Activated CD8-positive, alpha-beta memory T cell treated with anti-CD3 and anti-CD28 coated beads, Interleukin-2, amount 50 U/mL, for 4 hours (primary cell): ENCODE measurements at places on chromosomes 11 and 22.
A peak's percentile ranks its signal among the peaks of the same experiment; 100 is the strongest.

DNA sequence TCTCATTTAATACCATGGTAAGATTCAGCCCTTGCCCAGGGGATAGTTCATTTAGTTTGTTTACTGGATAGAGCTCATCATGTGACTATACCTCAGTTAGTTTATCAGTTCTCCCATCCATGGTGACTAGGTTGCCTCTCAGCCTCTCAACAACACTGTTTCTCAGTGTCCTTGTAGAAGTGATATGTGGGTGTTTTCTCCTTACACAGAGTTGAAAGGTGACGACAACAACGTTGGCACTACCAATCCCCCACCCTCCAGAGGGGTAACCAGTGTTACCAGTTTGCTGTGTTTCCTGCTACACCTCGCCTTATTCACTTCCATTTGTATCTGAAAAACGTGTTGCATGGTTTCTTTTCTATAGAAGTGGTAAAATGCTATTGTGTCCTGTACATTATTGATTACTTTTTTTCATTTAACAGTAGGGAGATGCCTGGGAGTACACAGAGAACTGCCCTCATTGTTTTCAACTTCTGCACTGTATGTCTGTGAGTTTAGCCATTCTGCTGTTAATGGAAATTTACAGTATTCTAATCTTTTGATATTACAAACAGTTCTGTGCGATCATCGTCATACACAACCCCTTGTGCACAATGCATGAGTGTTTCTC is 11.6 kb downstream of the NEAT1 start:
- DNase-seq = peak; percentile 8

DNA sequence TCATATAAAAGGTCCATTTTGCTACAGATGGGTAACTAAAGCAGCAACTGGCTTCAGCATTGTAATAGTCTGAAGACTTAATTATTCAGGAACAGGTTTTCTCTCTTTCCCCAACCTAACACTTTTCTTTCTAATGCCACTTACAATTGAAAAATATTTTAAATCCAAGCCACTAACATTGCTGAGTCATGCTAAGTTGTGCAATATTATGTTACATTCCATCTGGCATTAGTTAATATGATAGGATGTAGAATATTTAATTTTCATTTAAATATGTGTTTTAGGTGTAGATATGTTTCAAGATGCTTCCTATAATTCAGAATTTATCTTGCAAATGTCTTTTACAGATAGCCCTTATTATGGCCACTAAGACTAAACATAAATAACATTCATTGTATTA is 98.6 kb downstream of the KIF18A start:
- no peak for DNase-seq

DNA sequence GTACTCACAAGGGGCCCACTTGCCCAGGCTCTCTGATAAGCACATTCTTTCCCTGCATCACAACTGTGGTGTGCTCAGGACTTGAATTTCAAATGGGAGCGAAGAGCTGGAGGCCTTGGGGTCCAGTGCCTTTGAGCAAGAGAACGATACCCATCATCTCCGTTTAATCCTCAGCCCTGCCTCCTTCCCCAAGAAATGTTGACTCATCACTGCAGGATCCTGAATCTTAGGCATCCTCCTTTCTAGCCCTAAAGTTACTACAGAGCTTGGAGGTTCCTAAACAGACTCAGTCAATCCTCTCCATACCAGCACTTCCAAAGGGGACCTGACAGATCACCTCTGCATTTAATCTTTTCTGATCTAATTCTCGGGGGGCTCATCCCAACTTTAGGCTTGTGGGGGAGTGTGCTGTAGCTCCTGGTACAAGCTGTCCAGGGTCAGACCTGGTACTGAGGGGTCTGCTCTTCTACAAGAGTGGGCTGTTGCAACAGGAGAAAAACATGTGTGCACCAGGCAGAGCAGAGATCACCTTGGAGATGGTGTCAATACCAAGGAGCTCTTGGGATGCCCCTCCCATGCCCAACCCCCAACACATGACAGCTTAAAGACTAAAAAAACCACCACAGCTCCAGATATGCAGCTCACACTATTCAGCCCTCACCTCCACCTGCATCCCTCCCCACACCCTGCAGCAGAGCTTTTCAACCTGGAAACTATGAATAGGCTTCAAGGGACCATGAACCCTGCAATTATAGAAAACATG is 3.9 kb upstream of the PRG2 start:
- DNase-seq = no peak

DNA sequence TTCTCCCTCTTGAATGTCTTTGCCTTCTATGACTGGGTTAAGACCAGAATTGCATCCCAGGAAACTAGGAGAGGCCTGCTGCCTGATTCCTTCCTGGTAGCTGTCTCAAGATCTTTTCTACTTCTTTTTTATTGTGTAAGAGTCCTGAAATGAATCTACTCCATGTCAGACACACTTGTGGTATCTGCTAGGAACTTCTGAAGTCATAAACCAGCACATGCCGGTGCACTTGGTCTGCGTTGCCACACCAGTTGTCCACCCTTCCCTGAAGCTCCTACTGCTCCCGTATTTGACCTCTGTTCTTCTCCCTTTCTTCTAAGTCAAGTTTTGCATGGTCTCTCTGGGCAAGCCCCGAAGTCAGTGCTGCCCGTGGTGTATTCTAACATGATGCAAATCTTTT is 644.2 kb downstream of the ETS1 start:
- no peak for DNase-seq

GRCh38 chr22:37088750-37089408 is 20.6 kb downstream of the TMPRSS6 start:
- no peak for DNase-seq

- no peak for DNase-seq
Measured at GRCh38 chr11:45045683-45046471, 95.2 kb upstream of the TP53I11 start.

DNA sequence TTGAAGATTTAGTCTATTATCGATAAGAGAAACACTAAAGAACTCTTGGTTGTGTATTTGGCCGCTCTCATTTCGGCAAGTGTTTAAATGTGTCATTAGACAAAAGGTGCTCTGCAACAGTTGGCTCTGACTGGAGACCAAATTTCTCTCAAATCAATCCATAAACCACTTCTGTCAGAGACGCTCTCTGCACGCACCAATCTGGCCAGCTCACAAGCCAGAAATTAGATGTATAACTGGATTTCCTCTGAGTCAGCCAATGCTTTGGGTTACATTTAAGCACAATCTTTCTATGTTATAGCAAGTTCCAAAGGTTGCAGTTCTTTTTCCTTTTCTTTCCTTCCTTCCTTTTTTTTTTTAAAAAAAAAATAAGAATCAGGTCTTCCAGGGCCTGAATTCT is 17.6 kb upstream of the PARVA start:
- DNase-seq = no peak

GRCh38 chr22:29946220-29946619 is 63.2 kb downstream of the MTMR3 start:
- DNase-seq = no peak

DNA sequence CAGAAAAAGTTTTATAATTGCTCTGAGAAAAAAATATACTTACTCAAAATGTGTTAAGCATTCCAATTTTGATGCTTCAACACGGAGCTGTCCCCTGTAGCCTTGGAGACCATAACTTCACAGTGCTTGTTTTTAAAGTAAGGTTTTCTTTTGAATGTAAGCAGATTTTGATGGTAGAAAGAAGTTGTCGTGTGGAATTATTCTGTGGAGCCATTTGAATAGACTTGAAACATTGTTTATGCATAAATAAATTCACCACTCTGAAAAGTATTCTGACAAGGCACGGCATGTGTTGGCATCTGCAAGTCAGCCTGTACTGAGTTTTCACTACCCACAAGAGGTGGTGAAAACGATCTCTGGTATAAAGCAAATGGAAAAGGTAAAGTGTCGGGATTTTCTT is 115.5 kb downstream of the UVRAG start:
- DNase-seq = no peak

DNA sequence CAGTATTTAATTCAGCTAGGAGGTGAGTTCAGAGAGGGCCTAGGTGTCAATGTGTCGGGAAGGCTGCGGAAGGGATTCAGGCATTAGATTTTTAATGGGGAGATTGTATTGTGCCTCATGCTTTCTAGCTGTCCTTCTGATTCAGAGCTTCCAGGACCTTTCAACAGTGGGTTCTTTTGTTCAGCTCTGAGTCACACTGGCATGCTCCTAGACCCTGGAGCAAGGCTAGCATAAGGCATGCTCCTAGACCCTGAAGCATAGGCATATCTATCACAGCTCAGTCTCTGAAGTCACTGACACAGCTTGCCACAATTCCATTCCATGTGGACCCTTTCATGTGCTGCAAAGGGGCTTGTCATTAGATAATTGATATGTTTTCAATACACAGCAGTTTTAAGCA is 396.9 kb downstream of the RAB38 start:
- no peak for DNase-seq

- DNase-seq = no peak
Measured at GRCh38 chr11:131121426-131122333, 205.4 kb upstream of the SNX19 start.

DNA sequence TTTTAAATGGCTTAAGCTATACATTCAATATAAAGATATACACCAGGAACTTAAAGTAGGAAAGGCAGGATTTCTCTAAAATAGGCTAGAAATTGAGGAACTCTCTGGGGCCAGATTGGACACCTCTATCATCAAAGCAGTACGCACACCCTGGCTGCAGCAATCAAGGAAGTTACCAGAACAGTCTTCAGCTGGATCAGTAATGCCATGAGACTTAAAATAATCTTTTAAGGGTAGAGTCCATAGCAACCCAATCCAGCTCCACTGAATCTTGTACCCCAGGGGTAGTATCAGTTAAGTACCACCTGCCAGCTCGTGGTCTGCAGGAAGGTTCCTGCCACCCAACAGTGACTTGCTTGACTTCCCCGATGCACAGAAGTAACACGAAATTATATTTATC is 3.0 kb downstream of the RDX start:
- DNase-seq = no peak

DNA sequence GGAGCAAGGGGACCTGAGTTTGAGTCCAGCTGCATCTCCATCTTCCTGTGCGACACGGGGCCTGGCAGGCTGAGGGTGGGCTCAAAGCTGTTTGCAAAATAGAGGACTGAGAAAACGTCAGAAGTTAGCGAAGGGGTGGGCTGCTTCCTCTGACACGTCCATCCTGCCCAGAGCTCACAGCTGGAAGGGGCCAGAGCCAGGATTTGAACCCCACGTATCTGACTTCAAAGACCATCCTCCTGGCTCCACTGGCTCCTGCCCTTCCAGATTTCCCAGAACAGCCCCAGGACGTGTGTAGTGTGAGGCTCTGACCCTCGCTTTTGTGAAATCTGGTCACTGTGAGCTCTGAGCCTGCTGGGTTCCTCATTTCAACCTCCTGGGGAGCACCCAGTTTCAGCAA is 56.3 kb downstream of the CD82 start:
- DNase-seq = no peak

DNA sequence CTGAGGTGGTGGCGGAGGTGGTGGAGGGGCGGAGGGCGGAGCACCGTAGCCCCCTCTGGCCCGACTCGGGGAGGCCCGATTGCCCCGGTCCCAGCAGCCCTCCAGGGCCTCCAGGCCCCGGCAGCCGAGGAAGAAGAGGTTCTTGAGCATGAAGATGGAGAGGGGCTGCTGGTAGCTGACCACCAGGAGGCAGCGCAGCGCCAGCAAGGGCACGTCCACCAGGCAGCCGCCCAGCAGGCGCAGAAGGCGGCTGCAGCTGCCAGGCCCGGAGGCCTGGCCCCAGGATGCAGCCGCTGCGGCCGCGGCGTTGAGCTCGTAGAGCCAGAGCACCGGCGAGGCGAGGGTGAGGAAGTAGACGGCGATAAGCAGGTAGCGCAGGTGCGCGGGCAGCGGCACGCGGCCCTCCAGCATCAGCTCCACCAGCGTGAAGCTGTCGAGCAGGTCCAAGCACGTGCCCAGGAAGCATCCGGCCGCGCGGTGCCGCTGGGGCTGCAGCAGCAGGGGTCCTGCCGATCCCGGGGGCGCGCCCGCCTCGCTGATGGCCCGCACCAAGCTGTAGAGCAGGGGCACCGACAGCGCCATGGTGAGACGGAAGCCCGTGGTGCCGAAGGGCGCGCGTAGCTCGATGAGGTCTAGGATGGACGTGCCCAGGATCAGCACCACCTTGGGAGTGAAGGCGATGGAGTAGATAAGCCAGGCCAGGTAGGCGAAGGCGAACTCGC is 1.5 kb downstream of the TMEM121B start:
- no peak for DNase-seq

DNA sequence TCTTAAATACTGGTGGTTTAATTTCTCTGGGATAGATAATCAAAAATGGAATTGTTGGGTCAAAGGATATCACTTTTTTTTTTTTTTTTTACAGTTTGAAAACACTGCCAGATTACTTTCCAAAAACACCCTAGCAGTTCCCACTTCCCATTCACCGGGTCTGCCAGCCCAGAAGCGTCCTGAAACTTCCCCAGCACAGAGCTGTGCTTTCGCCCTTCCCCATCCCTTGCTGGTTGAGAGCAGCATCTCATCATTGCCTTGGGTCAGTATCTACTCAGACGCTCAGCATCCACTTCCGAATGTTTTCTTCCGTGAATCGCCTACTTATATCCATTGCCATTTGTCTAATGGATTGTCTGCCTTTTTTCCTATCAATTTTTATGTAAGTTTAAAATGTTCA is 5.5 kb downstream of the CERK start:
- no peak for DNase-seq

DNA sequence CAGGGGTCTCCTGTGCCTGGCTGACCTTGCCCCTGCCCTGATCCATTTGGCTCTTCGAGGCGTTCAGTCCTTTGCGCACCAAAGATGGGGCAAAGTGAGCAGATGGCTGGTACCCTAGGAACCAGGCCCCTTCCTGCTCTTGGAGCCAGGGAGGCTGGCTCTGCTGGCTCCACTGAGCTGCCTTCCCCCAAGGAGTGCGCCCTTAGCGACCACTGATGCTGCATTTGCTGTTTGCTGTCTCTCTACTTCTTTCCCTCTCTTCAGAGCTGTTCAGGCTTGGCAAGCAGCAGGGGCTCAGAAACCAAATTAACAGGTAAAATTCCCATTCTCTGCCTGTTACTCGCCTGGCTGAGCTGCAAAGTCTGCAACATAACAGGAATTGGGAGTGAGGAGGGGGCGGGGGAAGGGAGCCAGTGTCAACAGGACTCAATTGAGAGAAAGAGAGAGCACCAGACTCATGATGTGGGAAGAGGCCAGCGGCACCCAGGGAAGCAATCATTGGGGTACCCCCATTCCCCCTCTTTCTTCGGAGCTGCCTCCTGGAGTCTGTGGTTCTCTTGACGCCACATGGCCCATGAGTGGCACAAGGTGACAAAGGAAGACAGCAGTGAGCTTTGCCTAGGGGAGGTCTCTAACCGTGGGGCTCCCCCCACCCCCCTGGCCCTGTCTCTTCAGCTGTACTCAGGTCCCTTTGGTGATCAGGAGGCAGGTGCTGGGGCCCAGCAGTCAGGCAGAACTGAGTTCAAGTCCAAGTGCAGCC is 102.3 kb downstream of the TP53I11 start:
- no peak for DNase-seq

GRCh38 chr22:27613099-27614005 is 188.2 kb downstream of the MN1 start:
- no peak for DNase-seq

GRCh38 chr11:75430714-75431532 is 2.1 kb downstream of the KLHL35 start:
- no peak for DNase-seq

GRCh38 chr11:34730544-34731295 is 109.8 kb downstream of the EHF start:
- no peak for DNase-seq

- no peak for DNase-seq
Measured at GRCh38 chr11:9527481-9528135, 45.9 kb upstream of the WEE1 start.
